ENCODE measurements at places on chromosomes 4 and X.

DNA sequence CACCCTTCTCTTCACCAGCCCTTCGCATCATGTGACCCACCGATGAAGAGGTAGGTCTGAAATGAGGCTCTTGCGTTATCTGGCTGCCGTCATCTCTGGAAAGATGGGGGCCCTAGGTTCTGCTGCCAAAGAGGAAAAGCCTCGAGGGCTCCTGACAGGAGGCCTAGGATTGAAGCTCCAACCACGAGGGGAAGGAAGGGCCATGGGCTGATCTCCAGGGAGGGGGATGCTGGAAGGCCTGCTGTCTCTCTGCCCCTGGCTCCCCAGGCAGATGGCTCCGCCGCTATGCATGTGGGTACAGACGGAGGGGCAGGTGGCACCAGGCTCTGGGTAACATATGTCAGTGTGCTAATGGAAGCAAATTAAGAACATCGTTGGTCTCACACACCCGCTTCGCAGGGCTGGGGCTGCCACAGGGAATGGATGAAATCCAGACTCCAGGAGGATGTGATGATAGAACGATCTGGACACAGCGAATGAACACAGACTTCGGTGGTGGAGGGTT is 44.9 kb downstream of the AFAP1 start:
- DNase-seq: no peak

GRCh38 chr4:96593422-96593821 is 753.5 kb downstream of the PDHA2 start:
- no peak for DNase-seq

DNA sequence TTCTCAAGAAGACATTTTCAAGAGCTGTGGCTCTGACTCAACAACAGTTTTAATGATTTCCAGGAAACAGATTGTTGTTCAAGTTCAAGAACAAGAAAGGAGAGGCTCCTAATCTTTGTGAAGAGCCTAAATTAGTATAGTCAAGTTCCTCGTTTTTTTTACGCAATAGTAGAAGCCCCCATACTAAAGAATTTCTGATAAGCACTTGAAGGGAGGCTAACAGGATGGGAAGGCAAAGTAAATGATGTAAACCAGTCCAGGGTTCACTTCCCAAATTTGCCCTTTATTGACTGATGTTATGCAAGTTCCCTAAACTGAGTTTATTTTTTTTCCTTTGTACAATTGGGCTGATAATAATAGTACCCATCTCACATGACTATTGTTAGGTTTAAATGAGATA is 178.2 kb downstream of the RTL9 start:
- no peak for DNase-seq

DNA sequence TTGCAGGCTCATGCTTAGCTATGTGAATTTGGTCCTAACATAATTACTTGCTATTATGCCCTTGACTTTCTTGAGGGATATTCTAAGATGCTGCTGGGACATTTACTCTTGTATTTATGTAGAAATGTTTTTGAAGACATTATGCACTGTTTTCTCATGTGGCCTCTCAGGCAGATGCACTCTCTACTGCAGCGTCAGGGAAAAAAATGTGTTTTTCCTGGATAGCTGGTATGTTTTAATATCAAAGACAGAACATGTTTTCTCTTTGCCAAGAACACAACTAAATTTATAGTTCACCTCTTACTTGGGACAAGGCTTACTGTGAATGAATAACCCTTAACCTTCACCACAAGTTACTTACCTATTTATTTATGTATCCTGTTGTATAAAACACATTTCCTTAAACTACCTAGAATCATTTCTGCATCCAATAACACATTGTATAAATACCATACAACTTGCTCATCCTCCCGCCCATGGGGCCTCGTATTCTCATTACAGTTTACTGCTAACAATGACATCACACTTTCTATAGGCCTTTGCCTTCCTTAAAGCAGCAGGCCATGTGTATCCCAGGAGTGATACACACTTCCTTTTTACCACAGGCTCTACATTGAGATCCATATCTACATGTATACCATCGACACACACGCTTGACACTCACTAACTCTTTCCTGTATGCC is 178.7 kb downstream of the SLIT2 start:
- no peak for DNase-seq

DNA sequence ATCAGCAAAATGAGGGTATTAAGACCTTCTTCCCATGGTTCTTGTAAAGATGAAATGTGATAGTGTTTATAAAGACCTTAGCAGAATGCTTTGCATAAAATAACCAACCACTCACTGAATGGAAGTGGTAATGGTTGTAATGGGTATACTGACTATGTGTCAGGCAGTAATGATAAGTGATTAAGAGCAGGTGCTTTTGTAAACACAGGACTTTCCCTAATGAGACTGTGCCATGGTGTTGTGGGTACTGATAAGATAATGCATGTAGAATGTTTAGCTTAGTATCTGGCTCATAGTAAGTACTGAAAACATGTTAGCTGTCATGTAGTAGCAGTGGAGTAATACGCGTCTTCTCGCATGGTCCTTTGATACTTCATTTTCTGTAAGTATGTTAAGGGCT is 6.9 kb downstream of the LSM6 start:
- no peak for DNase-seq
